Stimulated activated CD8-positive, alpha-beta memory T cell treated with anti-CD3 and anti-CD28 coated beads, Interleukin-12 subunit alpha, Interleukin-12 subunit beta, amount 100 ng/mL, for 4 hours (primary cell): ENCODE measurements at places on chromosomes 12 and 14.

GRCh38 chr14:91227183-91227628, 17.3 kb downstream of the GPR68 start:
- DNase-seq: no peak

GRCh38 chr12:41576925-41577324, 388.8 kb downstream of the PDZRN4 start:
- DNase-seq: no peak

DNA sequence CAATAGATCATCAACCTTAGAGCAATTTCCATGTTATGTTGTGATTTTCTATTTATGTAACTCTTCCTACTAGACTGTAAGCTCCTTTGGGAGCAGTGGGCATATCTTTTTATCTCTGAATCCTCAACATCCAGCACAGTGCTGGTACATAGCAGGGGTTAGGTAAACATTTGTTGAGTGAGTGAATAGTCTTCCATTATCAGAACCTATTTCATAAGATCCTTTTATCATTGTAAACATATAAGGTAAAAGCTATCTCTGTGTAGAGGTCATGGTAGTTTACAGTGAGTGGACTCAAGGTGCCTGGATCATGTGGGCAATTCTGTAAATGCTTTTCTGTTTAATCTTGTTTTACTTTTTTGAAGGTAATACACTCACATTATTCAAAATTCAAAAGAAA, 15.1 kb downstream of the FKBP11 start:
- DNase-seq: no peak

DNA sequence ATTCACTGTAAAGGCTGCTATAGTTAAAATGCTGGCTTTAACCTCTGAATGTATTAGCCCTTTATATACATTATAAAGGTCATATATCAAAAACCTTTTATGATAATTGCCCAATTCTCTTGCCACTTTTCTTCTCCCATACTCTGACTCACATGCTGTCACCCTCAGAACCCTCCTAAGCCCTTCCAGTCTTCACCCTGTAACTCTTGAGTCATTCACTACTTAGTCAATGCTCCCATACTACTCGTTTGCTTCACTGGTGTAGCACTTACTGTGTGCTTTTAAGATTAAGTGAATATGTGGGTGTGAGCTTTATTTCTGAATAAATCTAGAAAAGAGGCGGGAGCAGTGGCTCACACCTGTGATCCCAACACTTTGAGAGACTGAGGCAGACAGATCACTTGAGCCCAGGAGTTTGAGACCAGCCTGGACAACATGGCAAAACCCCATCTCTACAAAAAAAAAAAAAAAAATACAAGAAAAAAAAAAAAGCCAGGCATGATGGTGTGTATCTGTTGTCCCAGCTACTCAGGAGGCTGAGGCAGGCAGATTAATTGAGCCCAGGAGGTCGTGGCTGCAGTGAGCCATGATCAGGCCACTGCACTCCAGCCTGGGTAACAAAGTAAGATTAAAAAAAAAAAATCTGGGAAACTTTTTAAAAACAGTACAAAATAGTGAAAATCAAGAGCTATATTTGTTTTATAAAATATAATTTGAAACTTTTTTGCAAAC, 37.6 kb downstream of the SPATA7 start:
- no peak for DNase-seq

DNA sequence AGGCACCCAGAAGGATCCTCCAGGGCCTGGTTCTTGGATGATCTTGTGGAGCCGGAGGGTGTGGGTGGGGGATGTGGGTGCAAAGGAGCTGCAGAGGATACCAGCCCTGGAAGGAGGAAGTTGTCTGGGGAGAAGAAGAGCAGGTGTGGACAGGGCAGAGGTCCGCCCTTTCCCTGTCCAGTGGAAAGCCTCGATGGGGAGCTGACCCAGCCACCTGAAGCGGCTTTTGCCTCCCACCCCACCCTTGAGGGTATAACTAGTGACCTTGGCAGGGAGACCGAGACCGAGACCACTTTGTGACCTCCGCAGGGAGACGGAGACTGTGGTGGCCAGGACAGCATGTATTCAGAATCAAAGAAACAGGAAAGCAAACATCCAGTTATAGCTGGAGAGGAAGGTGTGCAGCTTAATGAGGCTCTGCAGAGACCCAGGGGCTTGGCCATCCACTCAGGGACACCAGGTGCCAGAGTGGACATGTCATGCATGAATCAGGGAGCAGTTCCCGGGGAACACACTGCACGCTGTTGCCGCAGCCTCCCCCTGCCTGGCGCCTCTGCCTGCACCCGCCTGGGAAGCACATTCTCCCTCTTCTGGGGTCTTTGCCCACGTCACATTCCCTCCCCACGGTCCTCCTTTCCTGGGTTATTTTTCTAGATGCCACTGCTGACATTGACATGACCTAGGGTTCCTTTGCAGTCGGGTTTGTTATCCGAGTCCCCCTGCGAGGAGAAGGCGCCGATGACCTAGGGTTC, 87.7 kb downstream of the ADGRD1 start:
- DNase-seq: no peak

DNA sequence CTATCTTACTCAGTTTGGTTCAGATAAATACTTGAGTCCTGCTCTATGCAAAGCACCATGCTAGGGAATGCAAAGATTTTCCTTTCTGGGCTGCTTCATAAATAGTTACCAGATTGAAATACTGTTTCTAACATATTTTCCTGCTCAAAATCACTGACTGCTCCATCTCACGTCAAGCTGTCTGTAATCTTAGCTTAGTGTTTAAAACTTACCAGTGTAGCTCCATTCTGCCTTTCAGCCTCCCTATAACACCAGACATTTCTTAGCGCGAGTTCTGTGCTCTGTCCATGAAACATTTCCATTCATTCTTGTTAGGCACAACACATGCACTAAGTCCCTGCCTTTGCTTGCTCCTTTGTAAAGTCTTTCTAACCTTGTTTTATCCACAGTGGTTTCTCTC, 129.4 kb downstream of the NPAS3 start:
- no peak for DNase-seq

DNA sequence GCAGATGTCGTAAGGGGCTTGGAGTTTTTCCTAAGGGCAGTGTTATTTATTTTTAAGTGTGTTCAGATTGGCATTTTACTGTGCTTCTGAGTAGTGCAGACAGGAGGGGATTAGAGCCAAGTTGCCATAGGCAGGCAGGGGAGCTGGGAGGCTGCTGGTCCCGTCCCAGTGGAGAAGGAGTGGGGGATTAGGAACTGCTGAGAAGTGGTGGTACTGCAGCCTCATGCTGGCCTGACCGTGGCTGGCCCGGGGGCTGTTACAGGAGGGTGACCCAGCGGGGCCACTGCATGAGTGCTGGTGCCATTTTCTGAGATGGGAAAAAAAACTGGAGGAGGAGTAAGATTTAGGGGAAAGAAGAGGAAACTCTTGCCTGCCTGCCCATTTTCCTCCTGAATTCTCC, 52.3 kb upstream of the DLK1 start:
- no peak for DNase-seq

DNA sequence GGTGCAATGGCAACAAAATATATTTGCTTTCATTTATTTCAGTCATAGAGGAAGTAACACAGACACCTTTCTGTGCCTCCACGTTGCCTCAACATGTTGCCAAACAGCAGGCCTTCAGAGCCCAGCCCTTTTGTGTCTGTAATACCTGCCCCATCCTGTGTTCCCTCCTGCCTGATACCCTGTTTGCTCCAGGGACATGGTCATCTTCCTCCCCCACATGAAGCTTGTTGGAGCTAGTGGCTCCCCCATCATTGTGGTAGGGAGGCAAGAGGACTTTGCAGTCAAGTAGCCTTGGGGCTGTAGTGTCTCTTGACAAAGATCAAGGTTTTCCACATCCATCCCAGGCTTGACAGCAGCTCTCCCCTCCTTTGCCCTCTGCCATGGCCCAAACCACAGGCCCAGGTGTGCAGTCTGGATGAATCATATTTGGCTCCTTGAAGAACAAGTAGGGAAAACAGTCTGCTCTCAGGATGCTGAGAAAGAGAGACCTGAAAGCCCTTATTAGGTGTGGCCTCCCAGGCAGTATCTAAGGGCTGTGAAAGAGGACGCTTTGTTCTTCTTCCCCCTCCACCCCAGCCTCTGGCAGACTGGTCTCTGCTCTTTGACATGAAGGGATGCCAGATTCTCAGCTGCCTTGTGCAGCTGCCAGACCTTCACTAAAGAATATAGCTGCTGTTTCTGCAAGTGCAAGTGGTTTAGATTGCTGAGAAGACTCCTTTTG, 329.0 kb downstream of the C12orf75 start:
- no peak for DNase-seq

GRCh38 chr12:30822385-30823155, 67.8 kb upstream of the CAPRIN2 start:
- peak; percentile 8 for DNase-seq

DNA sequence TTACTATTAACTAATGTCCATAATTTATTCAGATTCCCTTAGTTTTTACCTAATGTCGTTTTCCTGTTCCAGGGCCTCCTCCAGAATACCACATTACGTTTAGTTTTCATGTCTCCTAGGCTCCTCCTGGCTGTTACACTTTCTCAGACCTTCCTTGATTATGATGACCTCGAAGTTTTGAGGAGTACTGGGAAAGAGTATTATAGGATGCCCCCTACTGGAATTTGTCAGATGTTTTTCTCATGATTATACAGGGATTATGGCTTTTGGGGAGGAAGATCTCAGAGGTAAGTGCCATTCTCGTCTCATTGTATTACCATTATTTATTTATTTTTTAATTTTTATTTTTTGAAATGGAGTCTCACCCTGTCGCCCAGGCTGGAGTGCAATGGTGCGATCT, 17.7 kb upstream of the C1S start:
- DNase-seq: no peak

- no peak for DNase-seq
Measured at GRCh38 chr12:1826401-1826800, 6.0 kb downstream of the LRTM2 start.
